ENCODE measurements at places on chromosomes 11 and 22. TPM values are rescaled to one million over a fixed set of nuclear protein-coding genes. Genes with fewer than 3 reads are reported as not detected.

- H3K27me3 ChIP-seq: no peaks in the 10 kb centered on the region
- no peak overlapping the region for H3K27ac ChIP-seq
- no peak for DNase-seq
- H3K36me3 ChIP-seq: no peaks in the 10 kb centered on the region
Measured at GRCh38 chr11:103649401-103649895, 387.0 kb upstream of the DDI1 start.

GRCh38 chr22:20663941-20664593 lies 109.8 kb upstream of the SERPIND1 start:
- H3K27me3 ChIP-seq: no peaks in the 10 kb centered on the region
- no peak overlapping the region for H3K27ac ChIP-seq
- no peak for DNase-seq

USP2 gene
- 38.9 TPM for total RNA-seq

GRCh38 chr11:20277014-20277413 lies 86.5 kb upstream of the HTATIP2 start:
- DNase-seq: no peak
- no peaks in the 10 kb centered on the region for H3K4me1 ChIP-seq
- H3K27me3 ChIP-seq: no peaks in the 10 kb centered on the region
- no peak overlapping the region for H3K4me3 ChIP-seq
- no peak overlapping the region for H3K27ac ChIP-seq
- no peaks in the 10 kb centered on the region for H3K36me3 ChIP-seq

DNA sequence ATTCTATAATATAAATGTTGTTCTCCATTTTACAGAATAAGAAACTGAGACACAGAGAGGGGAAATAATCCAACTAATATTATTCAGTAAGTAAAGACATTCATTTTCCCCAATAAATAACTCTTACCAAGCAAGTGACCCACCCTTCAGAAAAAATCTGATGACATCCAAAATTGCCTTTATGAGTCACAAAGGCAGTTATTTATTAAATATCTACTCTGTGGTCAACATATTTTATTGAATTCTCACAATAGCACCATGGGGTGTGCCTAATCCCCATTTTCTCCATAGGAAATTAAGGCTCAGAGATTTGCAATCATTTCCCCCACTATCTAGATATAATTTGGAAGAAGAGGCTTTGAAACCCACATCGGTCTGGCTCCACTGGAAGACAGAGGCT lies 161.5 kb upstream of the ISX start:
- H3K4me1 ChIP-seq: no peaks in the 10 kb centered on the region
- H3K27me3 ChIP-seq: no peaks in the 10 kb centered on the region
- no peak for DNase-seq
- no peaks in the 10 kb centered on the region for H3K36me3 ChIP-seq

- no peak for DNase-seq
- no peak overlapping the region for H3K27ac ChIP-seq
- H3K4me1 ChIP-seq: no peaks in the 10 kb centered on the region
- no peaks in the 10 kb centered on the region for H3K27me3 ChIP-seq
- no peaks in the 10 kb centered on the region for H3K36me3 ChIP-seq
- H3K4me3 ChIP-seq: no peak overlapping the region
Measured at GRCh38 chr22:36986242-36986821, 32.9 kb downstream of the TST start.

GRCh38 chr11:27205250-27205649 lies 157.8 kb downstream of the CCDC34 start:
- H3K27ac ChIP-seq: no peak overlapping the region
- no peaks in the 10 kb centered on the region for H3K36me3 ChIP-seq
- no peak for DNase-seq
- H3K4me3 ChIP-seq: no peak overlapping the region
- no peaks in the 10 kb centered on the region for H3K4me1 ChIP-seq

TRPM5 gene
- not detected for total RNA-seq

- H3K36me3 ChIP-seq: no peaks in the 10 kb centered on the region
- peak overlapping the region; percentile 93 for H3K27ac ChIP-seq
- no peaks in the 10 kb centered on the region for H3K27me3 ChIP-seq
- H3K4me1 ChIP-seq: no peaks in the 10 kb centered on the region
- DNase-seq: peak; percentile 57
Measured at GRCh38 chr22:40635940-40636379, 559 bp downstream of the MRTFA start.

SLC17A6 gene
- total RNA-seq: not detected

DNA sequence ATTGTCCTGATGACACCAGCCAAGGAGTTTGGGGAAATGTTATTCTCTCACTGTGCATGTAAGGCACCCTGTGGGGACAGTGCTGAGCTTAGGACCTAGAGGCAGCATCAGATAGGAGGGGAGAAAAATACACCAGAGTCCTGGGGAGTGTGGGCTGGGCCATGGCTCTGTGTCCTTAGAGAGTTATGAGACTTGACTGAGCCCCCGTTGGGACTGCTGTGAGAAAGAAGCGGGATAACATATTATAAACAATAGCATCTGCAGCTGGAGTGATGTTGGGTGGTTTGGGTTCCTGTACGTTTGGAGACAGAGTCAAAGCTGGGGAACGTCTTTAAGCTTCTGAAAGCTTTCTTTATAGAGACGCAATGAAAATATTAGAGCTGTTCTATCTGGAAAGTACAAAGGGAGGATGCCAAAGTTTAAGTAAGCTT lies 90.9 kb upstream of the CRTAM start:
- peaks cover 10% of the 10 kb centered on the region for H3K4me1 ChIP-seq
- H3K27ac ChIP-seq: no peak overlapping the region
- no peak overlapping the region for H3K4me3 ChIP-seq
- DNase-seq: no peak
- no peaks in the 10 kb centered on the region for H3K36me3 ChIP-seq
- no peaks in the 10 kb centered on the region for H3K27me3 ChIP-seq

OR51B4 gene
- not detected for total RNA-seq

DNA sequence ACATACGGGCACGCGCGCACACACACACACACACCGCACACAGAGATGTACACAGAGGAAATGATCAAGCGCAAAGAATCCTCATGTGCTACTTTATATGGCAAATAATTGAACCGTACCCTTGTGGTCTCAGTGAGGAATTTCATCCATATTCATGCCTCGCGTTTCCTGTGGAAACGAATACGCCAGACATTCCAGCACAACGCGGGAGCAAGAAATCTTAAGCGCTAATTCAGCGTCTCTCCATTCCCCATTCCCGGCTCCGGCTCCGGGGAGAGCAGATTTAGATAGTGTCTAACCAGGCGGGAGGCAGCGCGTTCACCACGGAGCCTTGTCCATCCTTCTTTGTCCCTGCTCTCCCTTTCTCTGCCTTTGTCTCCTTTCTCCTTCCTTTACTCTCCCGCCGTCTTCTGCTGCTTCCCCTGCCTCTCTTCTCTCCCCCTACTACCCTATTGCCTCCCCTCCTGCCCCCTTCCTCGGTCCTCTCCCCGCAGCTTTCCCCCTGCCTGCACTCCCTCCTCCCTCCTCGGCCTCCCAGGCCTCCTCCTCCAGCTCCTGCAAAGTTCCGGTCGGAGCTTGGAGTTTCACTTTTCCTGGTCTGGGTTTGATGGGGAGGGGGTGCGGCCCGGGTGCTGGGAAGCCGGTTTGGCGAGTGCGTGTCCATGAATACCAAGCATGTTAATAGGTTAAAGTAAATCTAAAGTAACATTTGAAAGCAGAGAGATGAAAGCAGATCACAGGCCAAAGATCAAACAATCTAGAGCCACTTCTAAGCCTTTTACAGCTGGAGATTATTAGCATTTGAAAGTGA lies 579.3 kb downstream of the BUD13 start:
- H3K27me3 ChIP-seq: no peaks in the 10 kb centered on the region
- no peaks in the 10 kb centered on the region for H3K36me3 ChIP-seq
- peak overlapping the region; percentile 39 for H3K27ac ChIP-seq
- no peaks in the 10 kb centered on the region for H3K4me1 ChIP-seq
- DNase-seq: no peak
- H3K4me3 ChIP-seq: peak overlapping the region; percentile 52

GRCh38 chr11:73995247-73995646 lies 12.6 kb upstream of the UCP2 start:
- H3K27ac ChIP-seq: no peak overlapping the region
- no peaks in the 10 kb centered on the region for H3K4me1 ChIP-seq
- H3K36me3 ChIP-seq: no peaks in the 10 kb centered on the region
- H3K4me3 ChIP-seq: no peak overlapping the region

DNA sequence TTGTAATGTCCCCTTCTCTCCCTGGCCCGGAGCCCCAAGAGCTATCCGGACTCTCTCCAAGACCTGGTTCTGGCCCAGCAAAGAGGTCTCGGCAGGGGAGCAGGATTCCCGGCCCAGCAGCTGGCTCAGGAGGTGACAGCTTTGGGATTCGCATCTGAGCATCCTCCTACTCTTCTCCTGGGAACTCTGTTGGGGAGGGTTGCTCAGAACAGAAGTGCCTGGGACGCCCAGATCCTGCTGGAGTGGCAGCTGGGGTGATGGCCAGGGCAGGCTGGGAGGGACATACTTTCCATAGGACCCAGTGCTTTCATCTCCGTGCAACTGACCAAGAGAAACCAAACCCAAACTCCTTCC lies 83.6 kb upstream of the PRODH start:
- no peaks in the 10 kb centered on the region for H3K27me3 ChIP-seq
- no peaks in the 10 kb centered on the region for H3K4me1 ChIP-seq
- H3K4me3 ChIP-seq: no peak overlapping the region
- no peak overlapping the region for H3K27ac ChIP-seq
- no peak for DNase-seq

A4GALT gene
- 78.6 TPM for total RNA-seq

- no peaks in the 10 kb centered on the region for H3K4me1 ChIP-seq
- H3K36me3 ChIP-seq: no peaks in the 10 kb centered on the region
- no peak overlapping the region for H3K4me3 ChIP-seq
- H3K27me3 ChIP-seq: no peaks in the 10 kb centered on the region
Measured at GRCh38 chr11:116696381-116696941, 76.3 kb downstream of the BUD13 start.

CDCA5 gene
- total RNA-seq: 0.16 TPM

PHETA2 gene
- total RNA-seq: 12.7 TPM

TRIM6 gene
- total RNA-seq: 1.3 TPM

- H3K4me3 ChIP-seq: no peak overlapping the region
- no peak overlapping the region for H3K27ac ChIP-seq
- H3K4me1 ChIP-seq: no peaks in the 10 kb centered on the region
- no peak for DNase-seq
Measured at GRCh38 chr11:24511511-24511910, 14.7 kb downstream of the LUZP2 start.

GAB4 gene
- not detected for total RNA-seq

DNA sequence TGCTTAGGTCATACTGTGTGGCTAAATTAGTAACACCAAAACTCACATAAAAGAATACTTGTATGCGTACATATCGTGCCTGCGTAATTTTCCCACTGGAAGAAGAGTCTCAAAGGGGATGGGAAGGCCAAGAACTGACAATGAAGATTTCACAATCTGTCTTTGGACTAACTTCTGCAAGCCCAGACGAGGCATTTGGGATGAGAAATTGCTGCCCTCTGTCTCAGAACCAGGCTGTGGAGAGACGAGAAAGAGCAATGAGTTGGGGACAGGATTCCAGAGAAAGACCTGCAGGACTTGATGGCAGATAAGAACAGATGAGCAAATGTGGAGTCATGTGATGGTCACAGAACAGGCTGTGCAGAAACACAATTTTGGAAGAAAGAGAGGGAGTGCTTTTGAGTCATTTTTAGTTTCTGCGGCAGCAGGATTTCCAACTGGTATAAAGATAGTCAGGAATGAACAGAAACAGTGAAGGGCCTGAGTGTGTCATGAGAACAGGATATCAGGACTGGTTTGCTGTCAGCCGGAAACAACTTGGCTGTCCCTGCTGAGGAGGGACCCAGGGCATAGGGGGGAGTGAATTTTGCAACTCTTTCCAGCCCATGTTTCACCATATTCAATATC lies 82.7 kb upstream of the CTSC start:
- no peaks in the 10 kb centered on the region for H3K36me3 ChIP-seq
- H3K27ac ChIP-seq: peak overlapping the region; percentile 81
- peak; percentile 76 for DNase-seq
- H3K4me3 ChIP-seq: no peak overlapping the region
- peaks cover 15% of the 10 kb centered on the region for H3K4me1 ChIP-seq
- no peaks in the 10 kb centered on the region for H3K27me3 ChIP-seq

- H3K27ac ChIP-seq: no peak overlapping the region
- H3K4me1 ChIP-seq: no peaks in the 10 kb centered on the region
- H3K36me3 ChIP-seq: no peaks in the 10 kb centered on the region
- peak overlapping the region; percentile 13 for H3K4me3 ChIP-seq
Measured at GRCh38 chr11:64340671-64341335, 799 bp downstream of the CCDC88B start.

GRCh38 chr11:65695459-65696241 lies 16.4 kb upstream of the KAT5 start:
- no peak overlapping the region for H3K27ac ChIP-seq
- H3K36me3 ChIP-seq: no peaks in the 10 kb centered on the region
- H3K27me3 ChIP-seq: no peaks in the 10 kb centered on the region
- DNase-seq: no peak
- H3K4me3 ChIP-seq: no peak overlapping the region
- H3K4me1 ChIP-seq: no peaks in the 10 kb centered on the region

DNA sequence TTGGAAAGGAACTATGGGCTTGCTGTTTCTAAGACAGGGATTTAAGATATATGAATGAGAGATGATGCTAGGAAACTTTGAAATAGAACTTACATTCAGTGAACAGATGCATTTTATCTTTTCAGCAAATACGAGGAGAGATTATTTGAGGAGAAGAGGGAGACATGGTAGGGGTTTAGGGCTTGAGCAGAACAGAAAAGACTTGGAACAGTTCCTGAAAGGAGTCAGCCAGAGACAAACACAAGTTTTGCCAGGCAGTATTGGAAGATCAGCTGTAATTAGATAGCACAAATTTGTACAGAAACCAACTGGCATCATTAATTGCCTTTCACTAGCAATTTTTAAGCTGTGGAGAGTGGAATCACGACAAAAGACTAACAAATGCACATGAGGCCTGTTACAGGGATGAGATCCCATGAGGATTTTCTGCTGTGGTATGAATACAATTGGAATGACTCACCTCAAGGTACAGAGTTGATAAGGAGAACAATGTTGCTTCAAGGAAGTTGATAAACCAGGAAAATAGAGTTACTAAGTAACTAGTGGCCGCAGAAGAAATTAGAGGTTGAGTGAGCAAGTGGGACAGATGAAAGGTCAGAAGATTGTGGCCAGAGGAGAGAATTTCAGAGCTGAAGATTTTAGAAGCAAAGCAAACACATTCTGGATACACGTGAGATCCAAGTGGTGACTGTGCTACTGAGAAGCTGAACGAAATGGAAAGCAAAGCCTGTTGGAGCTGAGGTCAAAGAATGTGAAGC lies 67.9 kb downstream of the CYB5R2 start:
- no peak overlapping the region for H3K27ac ChIP-seq
- peaks cover 2% of the 10 kb centered on the region for H3K36me3 ChIP-seq
- no peak overlapping the region for H3K4me3 ChIP-seq
- H3K27me3 ChIP-seq: no peaks in the 10 kb centered on the region
- DNase-seq: no peak

- no peaks in the 10 kb centered on the region for H3K36me3 ChIP-seq
- H3K27ac ChIP-seq: no peak overlapping the region
- no peak overlapping the region for H3K4me3 ChIP-seq
- DNase-seq: no peak
- H3K4me1 ChIP-seq: no peaks in the 10 kb centered on the region
Measured at GRCh38 chr11:34512840-34513681, 533 bp downstream of the ELF5 start.

GRCh38 chr11:121070951-121071845 lies 29.8 kb upstream of the TECTA start:
- H3K27ac ChIP-seq: no peak overlapping the region
- peaks cover 14% of the 10 kb centered on the region for H3K4me1 ChIP-seq
- no peak overlapping the region for H3K4me3 ChIP-seq
- H3K36me3 ChIP-seq: peaks cover 19% of the 10 kb centered on the region
- no peak for DNase-seq
- H3K27me3 ChIP-seq: no peaks in the 10 kb centered on the region

Measured in right atrium auricular region (tissue), 2 donors.